ENCODE measurements at places on chromosomes 1 and 21.

GRCh38 chr1:87979079-87979478 is 650.4 kb downstream of the LMO4 start:
- DNase-seq, result no peak

DNA sequence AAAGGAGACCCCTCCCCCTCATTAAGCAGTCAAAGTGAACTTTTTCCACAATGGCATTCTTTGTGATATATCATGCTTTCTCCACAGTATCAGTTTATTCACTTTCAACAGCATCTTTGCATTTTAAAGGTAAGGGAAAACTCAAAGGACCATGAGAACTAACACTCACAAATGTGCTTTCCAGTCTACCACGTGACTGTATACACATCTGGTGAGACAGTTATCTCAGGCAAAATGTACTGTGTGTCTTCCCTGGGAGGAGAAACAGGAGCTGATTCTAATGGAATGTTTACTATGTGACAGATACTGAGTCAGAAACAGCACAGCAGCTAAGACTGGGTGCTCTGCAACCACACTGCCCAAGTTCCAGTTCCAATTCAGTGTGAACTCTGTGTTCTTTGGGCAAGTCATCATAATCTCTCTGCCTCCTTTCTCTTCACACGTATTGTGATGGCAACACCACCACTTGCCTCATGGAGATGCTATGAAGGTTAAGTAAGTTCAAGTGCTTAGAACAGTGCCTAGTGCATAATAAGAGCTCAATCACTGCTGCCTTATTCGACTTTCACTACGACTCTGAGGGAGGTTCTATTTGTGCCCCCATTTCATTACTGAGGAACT is 79.0 kb downstream of the SLC45A1 start:
- no peak for DNase-seq

DNA sequence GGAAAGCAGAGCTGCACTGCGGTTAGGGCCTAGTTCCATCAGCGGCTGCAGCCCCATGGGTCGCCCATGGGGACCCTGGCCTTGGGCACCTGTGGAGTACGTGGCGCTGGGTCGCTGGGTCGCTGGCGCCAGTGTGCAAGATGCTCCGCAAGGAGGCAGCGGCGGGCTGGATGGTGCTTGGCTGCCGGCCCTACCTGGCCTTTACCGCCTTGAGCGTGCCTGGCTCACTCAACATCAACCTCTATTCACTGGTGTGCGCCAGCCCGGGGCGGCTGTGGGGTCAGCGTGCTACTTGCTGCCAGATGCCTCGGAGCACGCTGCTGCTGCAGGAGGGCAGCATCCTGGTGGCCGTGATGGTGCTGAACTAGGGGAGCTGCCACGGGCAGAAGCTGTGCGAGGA is 85.1 kb upstream of the RHOU start:
- DNase-seq, result no peak

DNA sequence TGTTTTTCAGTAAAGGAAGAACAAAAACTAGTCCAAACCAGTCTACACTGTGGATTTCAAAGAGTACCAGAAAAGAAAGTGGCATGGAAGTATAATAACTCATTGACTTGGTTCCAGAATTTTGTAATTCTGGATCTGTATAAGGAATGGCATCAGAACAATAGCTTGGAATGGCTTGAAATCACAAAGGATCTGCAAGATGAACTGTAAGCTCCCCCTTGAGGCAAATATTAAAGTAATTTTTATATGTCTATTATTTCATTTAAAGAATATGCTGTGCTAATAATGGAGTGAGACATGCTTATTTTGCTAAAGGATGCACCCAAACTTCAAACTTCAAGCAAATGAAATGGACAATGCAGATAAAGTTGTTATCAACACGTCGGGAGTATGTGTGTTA is 21.3 kb downstream of the CHODL start:
- no peak for DNase-seq

DNA sequence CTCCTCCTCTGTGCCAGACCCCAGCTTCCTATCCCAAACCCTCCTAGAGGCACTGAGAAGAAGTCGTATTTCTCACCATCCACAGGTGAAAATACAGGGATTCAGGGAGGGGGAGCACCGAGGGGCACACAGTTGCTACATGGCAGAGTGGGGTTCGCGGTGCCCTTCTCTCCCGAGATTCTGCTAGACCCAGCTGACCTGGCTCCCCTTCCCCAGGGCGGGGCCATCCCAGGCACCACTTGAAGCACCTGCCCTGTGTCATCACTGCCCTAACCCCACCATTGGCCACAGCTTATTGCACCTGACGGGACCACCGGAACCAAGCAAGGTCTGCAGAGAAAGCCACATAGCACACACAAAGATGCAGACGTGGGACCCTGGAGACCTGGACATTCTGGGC is 30.5 kb downstream of the SDC3 start:
- no peak for DNase-seq

DNA sequence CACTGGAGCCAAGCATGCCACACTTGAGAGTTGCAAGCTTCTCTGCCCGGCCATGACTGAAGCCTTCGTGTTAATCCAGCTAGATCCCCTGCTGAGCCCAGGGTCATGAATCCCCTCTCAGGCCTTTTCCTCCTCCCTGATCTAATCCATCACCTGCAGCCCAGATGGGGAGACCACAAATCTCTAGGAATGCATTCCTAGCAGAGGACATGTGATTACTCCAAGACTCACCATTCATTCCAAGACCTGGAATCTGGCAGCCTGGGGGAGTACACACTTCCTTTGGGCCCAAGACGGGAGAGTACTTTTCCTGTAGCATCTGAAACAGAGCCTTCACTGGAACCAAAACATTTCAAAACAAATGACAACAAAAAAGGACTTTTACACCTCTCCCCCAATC is 269.3 kb upstream of the NFIA start:
- no peak for DNase-seq

- no peak for DNase-seq
Measured at GRCh38 chr1:106975944-106976343, 80.5 kb upstream of the PRMT6 start.

DNA sequence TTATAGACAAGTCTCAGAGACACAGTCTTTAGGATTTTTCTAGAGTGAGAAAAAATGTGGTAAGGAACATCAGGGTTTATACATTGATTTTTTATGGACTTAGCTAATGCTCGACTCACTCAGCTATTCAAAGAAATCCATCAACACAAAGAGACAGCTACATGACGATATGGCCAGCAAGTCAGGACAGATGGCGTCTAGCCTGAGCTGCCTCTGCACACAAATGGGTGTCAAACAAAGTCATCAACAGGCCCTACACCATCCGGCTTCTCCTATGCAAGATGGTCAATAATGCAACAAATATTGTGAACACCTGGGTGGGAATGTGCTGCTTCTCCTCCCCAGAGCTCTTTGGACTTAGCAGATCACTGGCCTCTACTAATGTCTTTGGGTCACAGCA is 13.3 kb upstream of the ERICH3 start:
- no peak for DNase-seq

DNA sequence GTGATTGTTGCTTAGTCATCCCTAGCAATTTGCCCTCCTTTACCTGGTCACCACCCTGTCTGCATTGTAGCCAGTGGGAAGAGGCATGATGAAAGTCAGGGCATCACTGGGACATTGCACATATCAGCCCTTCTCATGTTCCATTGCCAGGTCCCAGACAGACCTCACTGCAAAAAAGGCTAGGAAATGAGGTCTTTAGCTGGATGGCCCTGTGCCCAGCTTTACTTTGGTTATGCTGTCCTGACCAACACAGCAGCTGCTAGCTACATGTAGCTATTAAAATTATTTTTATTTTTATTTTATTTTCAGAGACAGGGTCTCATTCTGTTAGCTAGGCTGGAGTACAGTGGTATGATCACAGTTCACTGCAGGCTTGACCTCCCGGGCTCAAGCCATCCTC is 52.9 kb downstream of the TNN start:
- DNase-seq, result no peak

DNA sequence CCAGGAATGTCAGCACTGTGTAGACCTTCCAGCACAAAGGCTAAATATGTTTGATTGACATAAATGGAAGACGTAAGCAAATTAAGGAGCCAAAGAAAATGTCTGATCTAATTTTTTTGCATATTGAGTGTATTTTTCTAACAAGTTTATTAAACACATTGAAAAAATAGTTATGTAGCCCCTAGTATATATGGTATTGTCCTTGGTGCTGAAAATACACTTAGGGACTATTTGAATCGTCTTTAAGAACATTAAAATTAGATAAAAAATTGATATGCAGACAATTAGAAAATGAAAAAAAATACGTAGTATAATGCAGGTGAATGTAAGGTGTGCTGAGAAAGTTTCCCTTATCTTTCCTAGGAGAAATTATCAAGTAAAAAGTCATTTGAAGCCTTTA is 337.0 kb downstream of the OMA1 start:
- DNase-seq, result no peak

GRCh38 chr21:44766818-44767354 is 34.7 kb downstream of the UBE2G2 start:
- DNase-seq, result no peak

GRCh38 chr1:8746554-8746953 is 70.9 kb downstream of the RERE start:
- DNase-seq, result no peak

- no peak for DNase-seq
Measured at GRCh38 chr1:88610687-88611086, 73.4 kb upstream of the PKN2 start.

GRCh38 chr1:59310549-59311250 is 13.8 kb downstream of the FGGY start:
- no peak for DNase-seq

DNA sequence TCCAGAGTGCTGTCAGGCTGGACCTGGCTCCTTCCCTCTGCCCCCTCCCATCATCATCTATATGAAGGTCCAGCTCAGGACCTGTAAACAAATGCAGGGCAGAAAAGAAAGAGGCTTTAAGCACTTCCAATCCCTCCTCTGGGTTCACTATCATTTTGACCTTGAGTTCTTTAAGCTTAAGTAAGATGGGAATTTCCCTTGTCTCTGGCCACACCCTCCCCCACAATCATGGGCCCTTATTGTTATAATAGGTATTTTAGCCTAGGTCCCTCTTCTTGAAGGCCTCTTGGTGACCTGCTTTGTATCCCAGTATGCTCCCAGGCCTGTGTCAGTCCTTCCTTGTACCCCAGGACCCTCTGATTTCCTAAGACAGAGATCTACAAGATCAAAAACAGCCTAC is 45.1 kb upstream of the EPS15 start:
- DNase-seq, result no peak

DNA sequence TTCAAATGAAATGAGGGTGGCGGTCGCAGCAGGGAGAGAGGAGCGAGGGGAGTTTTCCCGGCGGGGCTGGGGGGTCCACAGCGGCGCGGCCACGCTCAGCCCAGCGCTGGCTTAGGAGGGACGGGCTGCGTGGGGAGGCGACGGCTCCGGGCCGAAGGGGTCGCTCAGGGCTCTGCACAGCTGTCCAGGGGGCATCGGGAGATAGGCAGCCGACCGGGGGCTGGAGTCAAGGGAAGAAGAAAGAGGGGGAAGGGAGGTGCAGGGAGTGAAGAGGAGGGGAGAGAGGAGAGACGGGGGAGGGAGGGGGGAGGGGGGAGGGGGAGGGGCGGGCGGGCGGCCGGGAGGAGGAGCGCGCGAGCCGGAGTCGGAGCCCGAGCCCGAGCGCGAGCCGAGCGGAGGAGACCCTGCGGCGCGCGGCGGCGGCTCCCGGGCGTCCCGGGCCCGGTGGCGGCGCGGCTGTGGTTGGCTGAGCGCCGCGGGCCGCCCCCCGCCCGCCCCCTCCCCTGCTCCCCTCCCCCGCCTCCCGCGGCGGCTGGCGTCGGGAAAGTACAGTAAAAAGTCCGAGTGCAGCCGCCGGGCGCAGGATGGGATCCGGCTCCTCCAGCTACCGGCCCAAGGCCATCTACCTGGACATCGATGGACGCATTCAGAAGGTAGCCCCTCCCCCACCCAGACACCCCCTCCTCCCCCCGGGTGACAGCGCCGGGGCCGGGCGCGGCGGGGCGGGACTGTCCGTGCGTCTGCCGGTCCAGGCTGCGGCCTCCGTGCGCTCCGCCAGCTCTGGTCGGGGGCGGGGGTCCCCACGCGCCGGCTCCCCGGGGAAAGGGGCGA is at the start of gene PDE9A:
TSS of gene PDE9A (plus strand) at position 391 of the 831 bp plus-strand sequence. CDS start at position 585, 194 bp downstream.
- DNase-seq, result peak; percentile 75

GRCh38 chr1:207181847-207182246 is 77.8 kb downstream of the C4BPA start:
- no peak for DNase-seq

DNA sequence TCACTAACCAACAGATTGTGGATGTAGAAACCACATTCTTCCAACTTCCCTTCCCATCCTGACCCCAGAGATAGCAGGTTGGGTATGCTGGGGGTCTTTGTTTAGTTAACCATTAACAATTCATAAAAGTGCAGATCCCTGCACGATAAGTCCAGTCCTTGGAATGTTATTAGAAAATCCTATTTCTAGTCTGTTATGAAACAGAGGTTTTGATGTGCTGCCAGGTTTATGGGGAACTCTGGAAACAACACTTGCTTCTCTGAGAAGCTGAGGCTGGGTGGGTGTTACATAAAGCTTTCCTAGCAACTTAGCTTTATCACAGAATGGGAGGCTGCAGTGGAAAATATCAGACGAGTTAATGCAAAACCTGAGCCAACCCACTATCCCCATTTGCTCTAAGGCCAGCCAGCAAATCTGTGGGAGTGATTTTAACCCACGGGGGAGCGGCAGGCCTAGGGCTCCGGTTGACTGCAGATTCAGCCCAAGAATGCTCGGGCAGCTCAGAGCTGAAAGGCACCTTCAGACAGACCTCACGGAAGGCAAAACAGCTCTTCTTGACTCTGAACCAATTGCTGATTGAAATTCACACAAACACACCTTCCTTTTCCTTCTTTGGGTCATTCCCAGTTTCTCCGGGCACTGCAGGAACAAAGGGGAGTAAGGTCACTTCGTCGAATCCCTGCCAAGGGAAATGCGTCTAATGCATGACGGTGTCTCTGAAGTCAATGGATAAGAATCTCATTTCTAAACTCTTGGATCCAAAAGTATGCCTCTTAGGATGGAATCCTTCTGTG is 111.7 kb upstream of the IRF2BP2 start:
- no peak for DNase-seq

DNA sequence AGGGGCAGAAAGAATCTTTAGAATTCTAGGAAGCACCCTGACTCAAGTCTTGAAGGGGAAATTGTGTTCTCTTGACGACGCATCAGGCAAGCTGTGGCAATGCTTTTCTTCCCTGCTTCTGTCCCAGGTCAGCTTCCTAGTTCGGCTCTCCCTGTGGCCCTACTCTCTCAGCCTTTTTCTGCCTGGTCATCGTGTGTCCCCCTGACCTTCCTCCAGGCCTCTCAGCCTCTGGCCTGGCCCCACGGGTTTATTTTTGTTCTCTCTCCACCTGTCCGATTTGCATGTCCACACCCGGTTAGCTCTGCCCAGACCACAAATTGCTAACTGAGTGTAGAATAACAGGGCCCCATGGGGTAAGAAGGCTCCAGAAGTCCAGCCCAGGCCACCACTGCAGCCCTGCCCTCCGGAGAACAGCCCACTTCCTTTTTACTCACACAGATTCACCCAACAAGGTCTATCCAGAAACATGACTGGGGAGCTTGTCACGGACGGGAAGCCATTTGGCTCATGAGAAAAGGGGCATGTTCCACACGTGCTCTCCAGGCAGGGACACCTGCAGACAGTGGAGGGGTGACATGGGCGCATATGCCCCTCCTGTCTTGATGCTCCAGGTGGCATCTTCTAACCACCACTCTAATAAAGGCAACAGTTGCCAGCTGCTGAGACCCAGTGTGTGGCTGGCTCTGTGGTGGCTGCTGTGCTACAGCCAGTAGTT is 9.8 kb downstream of the KCNN3 start:
- no peak for DNase-seq

GRCh38 chr21:34589511-34590282 is 25.2 kb downstream of the RCAN1 start:
- no peak for DNase-seq

- no peak for DNase-seq
Measured at GRCh38 chr1:168801032-168801745, 72.2 kb upstream of the DPT start.

GRCh38 chr1:167244244-167244643 is 23.6 kb downstream of the POU2F1 start:
- DNase-seq, result no peak

Measured in D721Med (cell line).